ENCODE measurements at places on chromosomes 16 and 17.

DNA sequence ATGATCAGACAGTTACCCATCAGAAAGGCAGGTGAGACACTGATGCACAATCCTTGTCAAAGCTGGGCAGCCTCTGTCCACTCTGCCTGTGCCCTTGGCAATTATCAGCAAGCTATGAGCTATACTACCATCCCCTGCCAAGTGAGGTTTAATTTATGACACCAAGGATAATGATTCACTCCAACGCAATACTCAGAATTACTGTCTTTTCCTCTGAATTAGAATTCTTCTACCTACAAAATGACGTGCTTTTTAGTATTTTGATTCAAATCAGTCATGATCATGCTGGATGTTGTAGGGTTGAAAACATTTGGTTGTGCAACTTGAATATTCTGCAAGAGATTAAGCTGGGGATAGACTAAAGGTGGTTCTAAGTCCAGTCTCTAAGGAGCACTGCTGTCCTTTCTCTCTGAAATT lies 116.8 kb upstream of the SOX9 start:
- peak; percentile 28 for DNase-seq

- DNase-seq, result no peak
These were observed 2.9 kb upstream of the KANSL1 start for GRCh38 chr17:46195939-46196716.

DNA sequence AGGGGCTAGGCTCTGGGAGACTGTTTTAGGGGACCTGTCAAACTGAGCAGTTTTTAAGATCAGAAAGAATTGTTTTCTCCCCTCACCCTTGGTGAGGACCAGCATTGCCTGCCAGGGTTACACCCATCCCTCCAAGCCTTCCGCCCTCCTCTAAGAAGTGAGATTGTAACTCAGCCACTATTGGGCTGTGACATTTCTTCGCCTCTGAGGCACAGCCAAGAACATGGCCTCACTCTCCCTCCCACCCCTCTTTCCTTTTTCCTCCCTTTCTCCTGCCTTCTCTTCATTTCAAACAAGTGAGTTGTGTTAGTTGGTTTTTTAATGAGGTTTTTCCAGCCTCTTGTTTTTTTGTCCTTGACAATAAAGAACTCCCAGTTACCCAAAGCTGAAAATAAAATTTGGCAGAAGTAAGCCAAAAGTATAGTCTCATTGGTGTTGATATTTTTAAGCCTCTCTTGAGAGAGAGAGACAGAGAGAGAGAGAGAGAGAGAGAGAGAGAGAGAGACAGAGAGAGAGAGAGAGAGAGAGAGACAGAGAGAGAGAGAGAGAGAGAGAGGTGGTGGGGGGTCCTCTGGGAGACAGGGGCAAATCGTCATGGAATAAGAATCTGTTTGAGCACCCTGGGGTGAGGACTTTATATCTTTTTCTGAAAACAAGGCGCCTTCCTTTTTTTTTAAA lies 77.2 kb upstream of the TBX2 start:
- DNase-seq, result no peak

- DNase-seq, result no peak
These were observed 19.9 kb downstream of the RPTOR start for GRCh38 chr17:80564545-80564944.

DNA sequence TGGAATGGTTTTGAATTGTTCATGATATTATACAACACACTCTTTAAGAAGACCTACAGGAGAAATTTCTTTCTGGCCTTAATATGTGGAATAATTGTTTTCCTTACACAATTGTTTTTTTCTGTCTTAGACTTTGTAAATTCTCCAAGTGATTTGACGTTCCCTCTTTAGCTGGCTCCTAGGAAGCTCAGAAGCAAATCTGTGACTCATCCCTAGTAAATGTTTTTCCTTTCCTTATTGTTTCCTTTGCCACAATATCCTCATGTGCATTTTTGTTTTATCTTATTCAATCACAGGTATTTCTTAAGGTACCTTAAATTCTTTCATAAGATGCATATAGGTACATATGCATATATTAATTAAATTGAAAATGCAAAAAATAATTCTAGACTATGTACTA lies 13.5 kb downstream of the KIAA0753 start:
- peak; percentile 14 for DNase-seq

DNA sequence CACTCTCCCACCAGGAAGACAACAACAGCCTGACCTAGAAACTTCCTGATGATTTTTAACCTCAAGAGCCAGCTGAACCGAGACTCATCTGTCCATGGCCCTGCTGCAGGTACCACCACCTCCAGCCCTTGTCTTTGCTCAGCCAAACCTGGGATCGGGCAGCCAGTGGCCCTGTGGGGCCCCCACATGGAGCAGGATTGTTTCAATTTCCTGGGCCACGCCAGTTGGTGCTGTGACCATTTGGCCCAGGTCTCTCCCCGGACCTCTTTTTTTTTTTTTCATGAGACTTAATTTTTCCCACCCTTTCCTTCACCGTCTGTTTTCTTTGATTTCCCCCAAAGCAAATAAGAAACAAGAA lies 8.3 kb upstream of the HOXB2 start:
- no peak for DNase-seq
